CD4-positive, alpha-beta memory T cell (primary cell): ENCODE measurements at places on chromosomes 7 and 10.

- no peak for DNase-seq
Observed at GRCh38 chr10:44300666-44301649, 83.9 kb downstream of the CXCL12 start.

DNA sequence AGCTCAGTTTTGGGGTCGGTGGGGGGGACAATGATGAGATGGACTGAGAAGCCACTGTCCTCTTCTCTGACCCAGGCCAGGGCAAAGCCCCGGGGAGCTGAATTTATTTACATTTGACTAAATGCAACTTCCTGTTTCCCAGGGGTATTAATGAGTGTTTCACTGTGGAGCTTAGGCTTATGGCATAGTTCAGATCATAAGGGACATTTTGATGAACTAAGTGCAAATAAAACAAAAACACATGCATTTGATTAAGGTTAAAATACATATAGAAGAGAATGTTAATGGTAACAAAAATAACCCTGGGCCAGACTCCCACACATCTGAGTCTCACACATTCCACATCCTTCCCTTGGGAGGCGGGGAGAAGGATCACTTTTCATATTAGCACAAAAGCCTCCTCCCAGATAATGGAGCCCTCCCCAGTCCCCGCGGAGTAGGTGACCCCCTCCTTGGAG is 320.6 kb downstream of the FRMD4A start:
- DNase-seq = no peak

DNA sequence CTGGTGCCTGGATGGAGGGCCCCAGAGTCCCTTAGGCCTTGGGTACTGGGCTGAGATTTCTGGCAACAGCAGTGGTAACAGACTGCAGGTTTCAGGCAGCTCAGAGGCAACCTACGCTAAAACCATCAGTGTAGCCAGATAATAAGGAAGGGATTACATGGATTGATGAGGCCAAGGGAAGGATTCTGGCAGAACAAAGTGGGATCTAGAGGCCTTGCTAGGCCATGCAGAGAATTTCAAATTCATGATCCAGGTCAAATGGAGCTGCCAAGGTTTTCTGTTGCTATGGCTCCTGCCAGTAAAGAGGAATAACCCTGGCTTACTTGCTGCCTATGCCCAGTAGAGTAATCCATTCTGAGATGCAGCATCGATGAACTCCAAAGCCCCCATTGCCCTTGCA is 445.7 kb downstream of the ADRA2A start:
- no peak for DNase-seq

- no peak for DNase-seq
Observed at GRCh38 chr7:37027557-37028341, 303.5 kb upstream of the AOAH start.

DNA sequence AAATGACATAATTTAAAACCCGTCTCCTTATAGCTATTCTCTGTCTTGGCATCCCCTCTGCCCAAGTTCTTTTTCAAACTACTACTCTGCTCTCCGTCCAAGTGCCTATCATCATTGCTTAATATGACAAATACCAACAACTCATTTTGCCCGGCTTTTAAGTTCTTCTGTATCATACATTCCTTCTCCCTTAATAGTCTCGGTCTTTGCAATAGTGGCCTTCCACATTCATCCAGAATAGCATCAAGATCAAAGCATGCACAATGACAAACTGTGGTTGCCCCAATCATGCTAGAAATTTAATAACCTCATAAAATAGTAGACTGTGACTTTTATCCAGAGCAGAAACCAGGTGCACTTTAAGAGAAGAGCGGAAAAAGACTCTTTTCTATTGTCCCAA is 198.9 kb downstream of the ETV1 start:
- DNase-seq = no peak

DNA sequence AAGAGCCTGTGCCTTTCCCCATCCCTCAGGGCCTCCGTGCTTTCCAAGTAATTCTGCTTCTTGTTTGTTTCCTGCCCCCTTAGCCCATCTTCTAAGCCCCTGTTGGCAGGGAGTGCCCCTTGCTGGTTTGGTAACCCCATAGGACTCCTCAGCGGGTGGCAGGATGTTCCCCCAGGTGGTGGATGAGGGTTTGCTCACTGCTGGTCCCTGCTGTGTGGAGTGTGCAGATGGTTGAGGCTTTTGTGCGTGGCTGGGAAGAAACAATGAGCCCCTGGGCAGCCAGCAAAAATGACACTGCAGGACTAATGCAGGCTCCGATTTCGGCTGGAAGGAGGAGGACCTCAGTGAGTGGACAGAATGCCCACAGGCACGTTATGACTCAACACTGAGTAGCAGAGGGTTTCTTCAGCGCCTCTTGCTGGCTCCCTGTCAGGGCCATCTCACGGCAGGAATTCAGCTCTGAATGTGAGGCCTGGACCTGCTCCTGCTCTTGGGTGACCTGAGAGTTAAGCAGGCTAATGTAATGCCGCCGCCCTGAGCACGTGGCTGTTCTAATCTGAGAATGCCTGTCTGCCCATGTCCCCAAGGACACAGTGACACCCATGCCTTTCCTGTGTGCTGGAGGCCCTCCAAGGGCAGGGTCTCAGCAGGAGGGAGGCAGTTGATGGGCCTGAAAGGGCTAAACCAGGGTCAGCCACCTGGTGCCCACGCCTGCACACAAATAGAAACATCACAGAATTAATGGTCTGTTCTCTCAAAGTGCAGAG is 16.6 kb downstream of the BAG3 start:
- no peak for DNase-seq

- no peak for DNase-seq
Observed at GRCh38 chr7:14604606-14605005, 297.9 kb downstream of the DGKB start.

DNA sequence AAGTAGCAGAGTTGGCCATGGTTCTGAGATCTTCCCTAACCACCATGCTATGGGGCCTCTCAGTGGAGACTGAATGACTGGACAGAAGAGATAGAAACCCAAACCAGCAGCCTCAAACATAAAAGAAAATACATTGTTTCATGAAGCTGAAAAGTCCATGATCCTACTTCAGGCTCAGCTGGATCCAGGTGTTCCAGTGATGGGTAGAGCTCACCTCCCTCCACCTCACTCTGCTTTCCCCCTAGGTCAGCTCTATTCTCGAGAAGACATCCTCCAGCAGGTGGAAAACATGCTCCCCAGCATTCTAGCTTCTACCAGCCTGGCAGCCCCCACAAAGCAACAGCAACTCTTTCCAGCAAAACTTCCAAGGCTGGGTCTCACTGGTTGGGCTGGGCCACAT is 132.1 kb downstream of the OAT start:
- no peak for DNase-seq

DNA sequence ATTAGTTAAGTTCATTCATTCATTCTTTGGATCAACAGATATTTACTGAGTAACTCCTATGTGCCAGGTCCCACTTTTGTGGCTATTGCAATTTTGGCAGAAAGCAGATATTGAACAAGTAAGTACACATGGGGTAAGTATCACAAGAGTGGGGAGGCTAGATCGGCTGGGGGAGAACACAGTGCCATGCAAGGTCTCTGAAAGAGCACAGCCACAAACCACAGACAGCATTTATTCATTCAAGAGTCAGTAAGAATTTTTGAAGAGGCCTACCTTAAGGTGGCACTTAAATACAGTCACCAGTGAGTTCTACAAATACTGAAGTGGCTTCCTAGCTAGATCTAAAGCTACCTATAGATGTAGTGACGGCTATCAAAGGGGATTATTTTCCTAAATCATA is 304.2 kb downstream of the RNLS start:
- no peak for DNase-seq

GRCh38 chr10:64726466-64726865 is 1205.3 kb downstream of the REEP3 start:
- no peak for DNase-seq

DNA sequence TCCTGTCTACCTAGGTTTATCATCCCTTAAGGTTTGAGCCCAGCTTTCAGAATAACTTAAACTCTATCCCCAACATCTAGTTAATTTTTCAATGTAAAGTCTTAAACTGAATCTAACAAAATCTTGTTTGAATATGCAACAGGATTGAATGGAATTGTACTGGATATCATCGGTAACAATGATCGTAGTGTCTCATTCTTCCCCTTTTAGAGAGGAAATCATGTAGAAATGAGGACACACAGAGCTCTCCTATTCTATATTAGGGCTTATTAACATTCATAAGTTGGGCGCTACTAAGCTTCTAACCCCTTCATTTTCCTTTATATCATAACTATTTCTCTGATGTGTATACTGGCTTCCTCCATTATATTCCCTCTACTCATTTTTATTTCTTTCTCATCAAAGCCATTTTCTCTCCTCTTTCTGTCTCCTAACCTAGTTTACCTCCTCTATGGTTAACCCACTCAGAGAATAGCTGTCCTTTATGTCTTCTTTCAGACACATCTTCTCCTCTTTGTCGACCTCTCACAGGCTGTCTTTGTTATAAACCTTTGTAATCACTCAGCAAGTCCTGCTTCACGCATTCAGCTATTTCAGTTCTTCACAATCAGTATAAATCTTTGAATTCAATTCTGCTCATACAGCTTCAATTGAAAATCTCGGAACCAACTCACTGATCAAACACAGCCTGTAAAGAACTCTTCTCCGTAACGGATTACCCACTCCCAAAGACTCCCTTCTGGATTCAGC is 1019.0 kb upstream of the C7orf33 start:
- no peak for DNase-seq

DNA sequence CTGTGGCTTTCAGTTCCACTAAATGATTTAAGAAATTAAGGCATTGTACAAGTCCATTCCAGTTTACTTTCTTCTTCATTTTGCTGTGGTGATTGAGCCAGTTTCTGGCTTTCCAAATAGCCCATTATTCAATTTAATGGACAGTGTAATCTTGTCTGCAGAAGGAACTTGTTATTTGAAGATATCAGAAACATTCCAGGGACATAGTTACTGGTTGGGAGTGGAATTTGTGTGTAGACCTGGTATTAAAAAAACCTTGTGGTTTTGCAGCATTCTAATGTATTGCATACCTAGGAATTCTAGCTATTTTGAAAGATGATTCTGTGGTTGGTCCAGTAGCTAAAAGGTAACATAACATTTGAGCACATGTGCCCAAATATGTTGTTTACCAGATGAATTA is 72.2 kb downstream of the MCU start:
- no peak for DNase-seq

DNA sequence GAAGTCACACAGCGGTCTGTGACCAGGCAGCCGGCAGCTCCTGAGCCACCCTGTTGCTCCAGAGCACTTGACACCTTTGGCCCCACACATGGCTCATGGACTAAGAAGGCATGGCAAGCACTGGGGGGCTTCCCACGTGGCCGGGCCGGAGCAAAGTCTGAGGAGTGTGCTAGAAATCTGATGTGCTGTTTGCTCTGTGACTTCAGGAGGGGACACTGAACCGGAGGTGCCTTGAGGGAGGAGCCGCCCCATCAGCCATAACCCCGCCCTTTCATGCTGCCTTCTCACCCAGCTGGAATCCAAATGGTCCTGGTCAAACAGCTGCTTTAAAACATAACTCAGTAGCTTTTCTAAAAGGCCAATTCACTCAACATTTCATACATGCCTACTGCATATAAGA is 33.5 kb downstream of the PROSER2 start:
- DNase-seq = no peak

DNA sequence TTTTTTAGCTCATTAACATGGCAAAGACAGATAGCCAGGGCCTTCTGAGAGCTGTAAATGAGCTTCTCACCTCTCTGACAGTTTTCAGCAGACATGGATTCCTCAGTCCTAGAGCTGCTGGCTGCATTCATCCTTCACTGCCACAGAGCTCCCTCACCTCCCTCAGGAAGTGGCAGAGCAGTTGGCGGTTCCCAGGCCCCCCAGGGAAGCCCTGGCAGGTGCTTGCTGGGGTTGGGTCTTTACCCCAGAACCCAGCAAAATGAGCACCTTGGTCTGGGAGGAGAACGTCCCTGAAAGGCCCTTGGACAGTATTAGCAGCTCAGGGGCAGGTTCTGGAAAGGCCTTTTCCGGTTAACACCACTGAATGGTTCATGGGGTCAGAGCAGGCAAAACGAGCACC is 288.0 kb downstream of the PTPRN2 start:
- no peak for DNase-seq

DNA sequence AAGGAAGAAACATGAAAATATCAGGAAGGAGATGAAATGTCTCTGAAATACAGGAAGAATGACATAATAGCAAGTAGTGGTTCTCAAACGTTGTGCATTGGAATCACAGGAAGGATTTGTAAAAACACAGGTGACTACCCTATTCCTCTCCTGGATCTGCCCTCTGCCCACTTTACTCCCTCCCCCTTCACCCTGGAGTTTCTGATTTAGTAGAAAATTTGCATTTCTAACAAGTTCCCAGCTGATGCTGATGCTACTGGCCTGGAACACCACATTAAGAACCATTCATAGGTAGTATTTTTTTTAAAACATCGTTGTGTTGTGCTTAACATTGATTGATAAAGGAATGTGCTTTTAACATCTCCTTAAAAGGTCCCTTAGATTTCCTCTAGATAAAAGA is 130.9 kb downstream of the PHF14 start:
- DNase-seq = no peak

DNA sequence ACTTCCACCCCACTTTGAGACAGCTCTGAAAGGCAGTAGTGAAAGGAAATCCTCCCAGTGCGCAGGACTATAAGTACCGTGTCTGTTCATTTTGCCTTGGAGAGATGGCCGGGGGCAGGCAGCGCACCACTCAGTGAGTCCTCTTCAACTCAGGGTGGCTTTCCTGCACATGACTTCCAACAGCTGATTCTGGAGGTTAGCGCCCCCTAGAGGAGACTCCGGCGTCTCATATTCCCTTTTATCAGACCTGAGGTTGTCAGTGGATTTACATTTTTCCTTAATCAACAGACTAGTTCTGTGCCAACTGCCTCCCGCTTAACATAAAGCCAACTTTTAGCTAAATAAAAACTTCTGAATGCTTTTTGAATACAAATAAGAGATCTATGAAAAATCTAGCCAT is 101.0 kb downstream of the HERPUD2 start:
- no peak for DNase-seq
